ENCODE measurements at places on chromosomes 2 and 18. TPM values are rescaled to one million over a fixed set of nuclear protein-coding genes. Genes with fewer than 3 reads are reported as not detected.

LBX2 gene
- total RNA-seq = 7.6 TPM

IL18RAP gene
- total RNA-seq = 24.4 TPM

RSAD2 gene
- total RNA-seq = under 0.01 TPM

SPR gene
- 62.6 TPM for total RNA-seq

MOB1A gene
- total RNA-seq = 26.7 TPM

PLEKHB2 gene
- total RNA-seq = 22.4 TPM

RAPH1 gene
- total RNA-seq = 11.9 TPM

ZNF397 gene
- total RNA-seq = 26.7 TPM

DPP10 gene
- total RNA-seq = 11.2 TPM

KCNK3 gene
- 10.5 TPM for total RNA-seq

CFLAR gene
- 83.3 TPM for total RNA-seq

DNA sequence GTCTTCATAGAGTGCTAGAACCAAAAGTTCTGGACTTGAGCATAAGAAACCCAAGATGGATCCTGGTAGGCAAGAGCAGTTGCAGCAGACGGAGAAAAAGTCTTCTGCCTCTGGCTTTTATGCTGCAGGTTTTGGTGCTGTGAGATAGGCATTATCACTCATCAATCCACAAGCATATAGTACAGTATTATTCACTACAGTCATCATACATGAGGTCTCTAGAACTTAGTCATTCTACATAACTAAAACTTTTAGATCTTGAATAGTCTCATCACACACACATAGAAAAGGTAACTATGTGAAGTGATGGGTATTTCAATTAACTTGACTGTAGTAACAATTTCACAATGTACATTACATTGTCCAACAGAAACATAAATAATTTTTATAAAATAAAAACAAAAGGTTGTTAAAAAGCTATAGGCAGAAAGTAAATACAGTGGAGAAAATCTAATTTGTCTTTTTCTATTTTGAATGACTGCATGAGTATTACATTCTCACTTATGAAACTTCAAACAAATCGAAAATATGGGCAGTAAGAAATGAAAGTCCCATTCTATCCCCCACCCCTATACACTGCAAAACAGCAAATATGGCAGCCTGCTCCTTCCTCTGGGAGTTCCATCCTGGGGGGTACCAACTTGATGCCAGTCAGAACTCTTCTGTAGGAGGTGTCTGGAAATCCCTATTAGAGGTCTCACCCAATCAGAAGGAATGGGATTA, 534.3 kb upstream of the ACVR2A start:
- no peak overlapping the region for H3K4me3 ChIP-seq
- no peak overlapping the region for H3K27ac ChIP-seq
- H3K4me1 ChIP-seq = no peaks in the 10 kb centered on the region
- no peak for DNase-seq

DNA sequence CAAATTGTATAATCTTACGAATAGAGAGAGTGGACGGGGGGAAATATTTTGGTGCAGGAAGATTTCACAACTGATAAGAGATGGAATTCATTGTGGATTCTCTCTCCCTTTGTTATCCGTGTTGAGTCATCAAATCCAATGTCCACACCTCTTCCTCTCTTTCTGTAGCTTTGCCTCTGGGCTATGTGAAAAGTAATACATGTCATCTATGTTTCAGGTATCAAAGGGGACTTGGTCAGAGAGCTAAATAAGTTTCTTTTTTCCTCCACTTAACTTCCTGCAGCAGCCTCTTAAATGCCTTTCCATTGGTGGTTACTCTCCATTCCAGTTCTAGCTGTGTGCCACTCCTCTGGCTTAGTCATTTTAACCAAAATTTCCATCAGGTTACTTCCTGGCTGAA, 169.3 kb upstream of the NXPH2 start:
- no peaks in the 10 kb centered on the region for H3K36me3 ChIP-seq
- H3K4me1 ChIP-seq = no peaks in the 10 kb centered on the region
- H3K27me3 ChIP-seq = no peaks in the 10 kb centered on the region
- H3K27ac ChIP-seq = no peak overlapping the region
- H3K4me3 ChIP-seq = no peak overlapping the region
- no peak for DNase-seq

GRCh38 chr2:186486651-186487647, 889 bp downstream of the ZC3H15 start:
- H3K4me1 ChIP-seq = peaks cover 55% of the 10 kb centered on the region
- H3K27me3 ChIP-seq = no peaks in the 10 kb centered on the region
- H3K4me3 ChIP-seq = peak overlapping the region; percentile 61
- no peak for DNase-seq
- H3K36me3 ChIP-seq = no peaks in the 10 kb centered on the region
- H3K27ac ChIP-seq = peak overlapping the region; percentile 88

- no peaks in the 10 kb centered on the region for H3K27me3 ChIP-seq
- no peaks in the 10 kb centered on the region for H3K36me3 ChIP-seq
- peaks cover 17% of the 10 kb centered on the region for H3K4me1 ChIP-seq
- no peak overlapping the region for H3K27ac ChIP-seq
These were observed 94.1 kb downstream of the COL6A3 start for GRCh38 chr2:237319887-237320286.

GRCh38 chr2:147845411-147845971, 662 bp downstream of the ACVR2A start:
- no peaks in the 10 kb centered on the region for H3K27me3 ChIP-seq
- no peaks in the 10 kb centered on the region for H3K36me3 ChIP-seq
- peak overlapping the region; percentile 31 for H3K4me3 ChIP-seq
- DNase-seq = no peak
- peak overlapping the region; percentile 22 for H3K27ac ChIP-seq
- peaks cover 40% of the 10 kb centered on the region for H3K4me1 ChIP-seq

- H3K36me3 ChIP-seq = peaks cover 33% of the 10 kb centered on the region
- DNase-seq = no peak
- H3K4me1 ChIP-seq = peaks cover 1% of the 10 kb centered on the region
- H3K4me3 ChIP-seq = no peak overlapping the region
- H3K27me3 ChIP-seq = no peaks in the 10 kb centered on the region
These were observed 15.2 kb downstream of the MMADHC start for GRCh38 chr2:149572102-149572953.

- H3K36me3 ChIP-seq = no peaks in the 10 kb centered on the region
- no peaks in the 10 kb centered on the region for H3K27me3 ChIP-seq
- H3K4me3 ChIP-seq = no peak overlapping the region
- no peak for DNase-seq
- peak overlapping the region; percentile 62 for H3K27ac ChIP-seq
These were observed 52.0 kb downstream of the ZFP36L2 start for GRCh38 chr2:43174368-43174916.

- no peak overlapping the region for H3K4me3 ChIP-seq
- H3K27me3 ChIP-seq = no peaks in the 10 kb centered on the region
- H3K4me1 ChIP-seq = no peaks in the 10 kb centered on the region
- H3K36me3 ChIP-seq = no peaks in the 10 kb centered on the region
- no peak overlapping the region for H3K27ac ChIP-seq
- no peak for DNase-seq
These were observed 8.4 kb upstream of the ZNF521 start for GRCh38 chr18:25360301-25360899.

GRCh38 chr2:105813405-105813804, 68.7 kb downstream of the NCK2 start:
- peak overlapping the region; percentile 63 for H3K27ac ChIP-seq
- H3K4me3 ChIP-seq = no peak overlapping the region
- no peaks in the 10 kb centered on the region for H3K27me3 ChIP-seq
- peaks cover 25% of the 10 kb centered on the region for H3K4me1 ChIP-seq
- DNase-seq = no peak

DNA sequence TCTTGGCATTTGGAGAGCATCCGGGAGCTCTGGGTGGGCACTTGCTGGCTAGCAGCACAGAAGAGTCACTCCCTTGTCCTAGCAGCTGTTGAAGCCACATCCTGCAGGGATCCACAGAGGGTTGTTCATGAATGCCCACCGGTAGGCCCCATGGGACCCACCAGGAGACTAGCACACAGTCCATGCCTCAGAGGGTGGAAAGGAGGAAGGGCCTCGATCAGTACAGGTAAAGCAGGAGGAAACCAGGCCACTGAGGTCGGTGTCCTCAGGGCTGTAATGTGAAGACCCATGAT, 205.8 kb downstream of the SEPTIN10 start:
- H3K27me3 ChIP-seq = no peaks in the 10 kb centered on the region
- H3K36me3 ChIP-seq = no peaks in the 10 kb centered on the region
- H3K27ac ChIP-seq = no peak overlapping the region
- DNase-seq = no peak

GRCh38 chr2:231207734-231208133, 9.3 kb downstream of the ARMC9 start:
- H3K27ac ChIP-seq = no peak overlapping the region
- DNase-seq = no peak
- no peaks in the 10 kb centered on the region for H3K27me3 ChIP-seq

DNA sequence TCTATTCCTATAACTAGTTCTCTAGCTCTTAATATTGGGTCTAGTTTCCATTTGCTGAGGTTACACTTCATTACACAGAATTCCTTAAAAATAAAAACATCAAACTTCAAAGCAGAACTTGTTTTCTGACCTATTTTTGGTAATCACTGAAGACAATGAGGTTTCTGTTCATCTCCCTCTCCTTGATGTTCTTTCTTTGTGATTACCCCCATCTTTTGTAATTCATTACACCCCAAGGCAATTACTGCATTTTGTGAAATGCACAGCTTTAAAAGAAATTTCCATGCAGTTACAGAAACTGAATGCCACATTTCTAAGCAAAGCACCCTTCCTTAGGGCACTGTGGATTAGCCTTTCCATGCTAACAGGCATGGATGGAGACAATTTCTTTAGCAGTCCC, 363.2 kb upstream of the RND3 start:
- no peaks in the 10 kb centered on the region for H3K36me3 ChIP-seq
- no peak overlapping the region for H3K4me3 ChIP-seq
- H3K4me1 ChIP-seq = peaks cover 4% of the 10 kb centered on the region
- no peaks in the 10 kb centered on the region for H3K27me3 ChIP-seq
- H3K27ac ChIP-seq = no peak overlapping the region
- DNase-seq = no peak

GRCh38 chr2:207067473-207067872, 98.3 kb downstream of the KLF7 start:
- no peak overlapping the region for H3K4me3 ChIP-seq
- no peaks in the 10 kb centered on the region for H3K36me3 ChIP-seq
- DNase-seq = no peak
- H3K27ac ChIP-seq = no peak overlapping the region

DNA sequence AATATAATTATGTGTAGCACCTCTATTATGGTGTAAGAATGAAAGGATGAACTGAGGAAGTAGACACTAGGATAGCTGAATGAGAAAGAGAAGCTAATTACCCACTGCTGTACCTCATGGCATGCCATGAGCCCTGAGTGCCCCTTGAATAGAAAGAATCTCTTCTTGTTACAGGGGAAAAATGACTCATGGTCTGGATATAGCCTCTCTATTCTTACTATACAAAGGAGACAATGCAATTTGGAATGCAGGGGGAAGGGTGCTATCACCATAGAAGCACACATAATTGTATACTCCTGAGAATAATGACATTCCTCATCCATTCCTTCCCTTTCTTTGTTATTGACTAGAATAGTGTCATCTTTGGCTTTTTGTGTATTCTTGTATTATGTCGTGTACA, 385.2 kb downstream of the CDH7 start:
- no peaks in the 10 kb centered on the region for H3K27me3 ChIP-seq
- H3K27ac ChIP-seq = no peak overlapping the region
- H3K4me1 ChIP-seq = no peaks in the 10 kb centered on the region
- H3K4me3 ChIP-seq = no peak overlapping the region

DNA sequence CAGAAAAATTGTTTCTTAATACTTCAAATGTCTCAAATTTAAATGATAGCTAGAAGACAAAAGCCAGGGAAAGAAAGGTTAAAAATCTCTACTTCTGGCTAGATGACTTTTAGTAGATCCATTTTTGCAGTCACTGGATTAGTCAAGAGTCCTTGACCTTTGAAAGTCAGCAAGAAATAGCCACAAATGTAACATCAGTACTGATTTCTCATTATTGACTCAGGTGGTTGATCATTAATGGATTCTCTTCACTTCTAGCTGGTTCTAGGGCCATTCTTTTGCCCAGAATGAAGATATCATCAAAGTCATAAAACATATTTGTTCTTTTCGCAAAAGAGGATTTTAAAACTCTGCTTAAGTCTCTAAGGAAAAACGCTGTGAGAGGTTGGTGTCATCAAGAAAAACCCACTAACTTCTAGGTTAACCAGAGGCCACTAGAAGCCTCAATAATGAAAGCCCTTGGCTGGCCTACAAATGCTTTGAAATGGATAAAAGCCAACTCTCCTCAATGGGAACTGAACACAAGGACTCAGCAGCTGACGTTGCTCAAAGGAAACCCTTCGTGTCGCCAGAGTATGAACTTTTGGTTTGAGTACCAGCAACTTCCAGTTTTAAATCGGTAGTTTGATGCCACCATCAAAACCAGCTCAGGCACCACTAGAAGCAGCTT, 66.3 kb downstream of the IRS1 start:
- no peaks in the 10 kb centered on the region for H3K36me3 ChIP-seq
- peak overlapping the region; percentile 54 for H3K27ac ChIP-seq
- no peak overlapping the region for H3K4me3 ChIP-seq
- H3K27me3 ChIP-seq = no peaks in the 10 kb centered on the region
